MG63 (cell line): ENCODE measurements at places on chromosomes 13 and 19.
A peak's percentile ranks its signal among the peaks of the same experiment; 100 is the strongest.

DNA sequence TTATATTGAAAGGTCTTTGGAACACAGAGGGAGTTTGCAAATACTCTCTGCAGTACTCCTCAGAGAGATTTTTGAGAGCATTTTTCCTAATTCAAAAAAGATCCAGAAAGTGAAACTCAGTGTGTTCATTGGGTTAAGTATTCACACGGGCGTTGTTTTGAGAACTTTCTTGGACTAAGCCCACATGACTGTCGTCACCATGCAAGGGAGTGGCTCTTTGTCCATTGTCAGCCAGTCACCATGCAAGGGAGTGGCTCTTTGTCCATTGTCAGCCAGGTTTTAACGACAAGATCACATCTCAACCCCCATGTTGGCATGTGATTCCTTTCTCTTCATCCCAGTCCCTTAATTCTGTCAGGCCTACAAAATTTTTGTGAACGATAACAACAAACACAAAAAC is 81.2 kb upstream of the STK24 start:
- no peak for DNase-seq

DNA sequence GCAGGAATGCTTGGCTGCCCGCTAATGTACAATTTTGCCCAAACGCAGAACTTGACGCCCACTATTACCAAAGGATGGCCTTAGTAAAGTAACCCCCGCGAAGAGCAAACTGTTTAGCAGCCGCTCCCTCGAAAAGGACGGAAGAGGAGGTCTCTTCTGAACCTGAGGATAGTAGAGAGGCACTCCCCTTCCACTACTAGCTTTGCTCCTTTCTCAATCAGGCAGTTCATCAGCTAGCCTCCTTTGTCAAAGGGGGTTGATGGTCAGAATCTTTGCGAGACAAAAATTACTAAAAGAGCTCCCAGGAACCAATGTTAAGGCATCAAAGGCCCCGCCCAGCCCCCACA is 534 bp downstream of the CAB39L start:
- peak; percentile 2 for DNase-seq

GRCh38 chr13:112843392-112844111 is 125.5 kb upstream of the MCF2L start:
- DNase-seq: no peak

- peak; percentile 95 for DNase-seq
Observed at GRCh38 chr13:20814224-20814910, 40.6 kb upstream of the EEF1AKMT1 start.

- DNase-seq: no peak
Observed at GRCh38 chr13:23074075-23074828, 106.5 kb upstream of the SGCG start.

GRCh38 chr13:27170516-27171243 is 931 bp downstream of the USP12 start:
- DNase-seq: peak; percentile 41

DNA sequence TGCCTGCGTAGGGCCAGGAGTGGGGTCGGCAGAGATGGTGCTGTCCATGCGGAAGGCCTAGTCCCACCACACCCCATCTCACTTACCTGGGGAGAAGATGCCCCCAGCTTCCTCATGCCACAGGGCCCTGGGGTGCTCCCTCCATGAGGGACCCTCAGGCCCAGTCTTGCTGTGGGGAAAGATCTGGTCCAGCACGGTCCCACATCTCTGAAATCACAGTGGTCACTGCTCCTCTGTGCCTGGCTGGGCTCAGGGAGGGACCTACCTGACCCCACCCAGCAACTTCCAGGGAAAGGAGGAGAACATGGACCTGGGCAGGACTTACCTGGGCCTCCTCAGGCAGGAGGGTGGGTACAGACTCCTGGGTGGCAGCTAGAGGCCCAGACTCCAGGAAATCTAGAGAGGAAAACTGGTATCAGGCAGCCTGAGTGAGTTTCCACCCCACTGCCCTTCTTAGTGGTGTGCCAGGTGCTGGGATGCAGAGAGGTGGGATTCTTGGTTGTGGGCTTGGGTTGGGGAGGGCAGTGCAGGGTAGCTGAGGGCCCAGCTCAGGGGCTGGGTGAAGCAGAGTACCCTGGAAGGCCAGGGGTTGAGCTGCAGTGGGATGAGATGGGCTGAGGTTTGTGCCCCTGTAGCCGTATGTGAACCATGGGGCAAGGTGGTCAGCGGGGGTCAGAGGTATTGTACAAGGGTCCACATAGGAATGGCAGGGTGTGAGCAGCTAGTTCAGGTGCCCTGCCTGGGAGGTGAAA is 3.8 kb downstream of the MZF1 start:
- DNase-seq: no peak
